Right ventricle myocardium superior (tissue), 1 donor: ENCODE measurements at places on chromosomes 7 and 10. TPM values are rescaled to one million over a fixed set of nuclear protein-coding genes. Genes with fewer than 3 reads are reported as not detected.

The ZNF32 gene
- 52.7 TPM for total RNA-seq

The NXPH1 gene
- total RNA-seq: not detected

The CCDC71L gene
- 5.5 TPM for total RNA-seq

The GRID2IP gene
- total RNA-seq: not detected

The CPN1 gene
- not detected for total RNA-seq

The HPSE2 gene
- total RNA-seq: not detected

The ICA1 gene
- 37.1 TPM for total RNA-seq

The GJD4 gene
- not detected for total RNA-seq

The COL17A1 gene
- total RNA-seq: not detected

The FGFBP3 gene
- 0.22 TPM for total RNA-seq

The SUN3 gene
- not detected for total RNA-seq
